ENCODE measurements at places on chromosomes 16 and 17.

- DNase-seq, result no peak
These were observed 7.2 kb upstream of the ADGRG3 start for GRCh38 chr16:57660715-57661463.

DNA sequence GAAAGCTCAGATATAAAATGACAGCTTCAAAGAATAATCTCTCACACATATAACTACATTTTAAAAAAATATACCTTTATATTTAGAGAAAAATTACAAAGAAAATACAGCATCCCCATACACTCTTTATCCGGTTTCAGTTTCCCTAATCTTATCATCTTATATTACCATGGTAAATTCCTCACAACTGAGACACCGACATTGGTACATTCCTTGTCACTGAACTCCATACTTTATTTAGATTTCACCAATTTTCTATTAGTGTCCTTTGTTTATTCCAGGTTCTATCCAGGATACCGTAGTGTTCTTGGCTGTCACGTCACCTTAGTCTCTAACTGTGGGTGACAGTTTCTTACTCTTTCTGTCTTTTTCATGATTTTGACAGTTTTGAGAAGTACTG is 22.0 kb upstream of the ABCA10 start:
- DNase-seq, result no peak

- DNase-seq, result no peak
These were observed 10.6 kb downstream of the ICAM2 start for GRCh38 chr17:64009571-64010402.

GRCh38 chr17:32693194-32693897 is 183.6 kb downstream of the MYO1D start:
- DNase-seq, result peak; percentile 43

DNA sequence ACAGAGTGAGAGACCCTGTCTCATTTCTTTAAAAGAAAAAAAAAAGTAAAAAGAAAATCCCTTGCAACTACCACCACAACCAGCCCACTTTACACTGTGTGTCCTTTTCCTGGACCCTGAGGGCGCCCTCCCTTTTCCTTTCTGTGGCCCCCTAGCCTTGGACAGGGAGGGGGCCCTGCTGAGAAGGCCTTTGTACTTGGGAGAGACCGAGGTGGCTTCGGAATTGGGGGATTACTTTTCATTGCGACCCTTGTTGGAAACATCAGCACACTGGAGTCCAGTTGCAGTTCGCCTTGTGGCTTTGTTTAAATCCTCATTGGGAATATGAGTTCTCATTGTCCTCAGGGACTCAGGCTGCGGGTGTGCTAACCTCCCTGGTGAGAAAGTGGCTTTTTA is 9.4 kb upstream of the DNASE1 start:
- no peak for DNase-seq

DNA sequence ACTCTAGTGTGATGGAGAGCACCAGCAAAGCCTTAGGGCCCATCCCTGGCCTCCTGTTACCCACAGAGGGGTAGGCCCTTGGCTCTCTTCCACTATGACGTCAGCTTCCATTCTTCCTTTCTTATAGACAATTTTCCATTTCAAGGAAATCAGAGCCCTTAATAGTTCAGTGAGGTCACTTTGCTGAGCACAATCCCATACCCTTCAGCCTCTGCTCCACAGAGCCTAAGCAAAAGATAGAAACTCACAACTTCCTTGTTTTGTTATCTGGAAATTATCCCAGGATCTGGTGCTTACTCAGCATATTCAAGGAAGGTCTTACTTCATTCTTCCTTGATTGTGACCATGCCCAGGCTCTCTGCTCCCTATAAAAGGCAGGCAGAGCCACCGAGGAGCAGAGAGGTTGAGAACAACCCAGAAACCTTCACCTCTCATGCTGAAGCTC is at the start of gene CCL8:
CCL8 (plus strand) TSS at position 397 of the 445 bp plus-strand sequence. CDS start 67 bp downstream, outside the sequence.
- DNase-seq, result no peak

GRCh38 chr16:23535901-23536300 is 21.2 kb downstream of the EARS2 start:
- DNase-seq, result no peak

- DNase-seq, result no peak
These were observed 90.6 kb upstream of the FBXO47 start for GRCh38 chr17:39057701-39058206.

- DNase-seq, result no peak
These were observed 51.4 kb upstream of the ENDOV start for GRCh38 chr17:80363518-80364090.

DNA sequence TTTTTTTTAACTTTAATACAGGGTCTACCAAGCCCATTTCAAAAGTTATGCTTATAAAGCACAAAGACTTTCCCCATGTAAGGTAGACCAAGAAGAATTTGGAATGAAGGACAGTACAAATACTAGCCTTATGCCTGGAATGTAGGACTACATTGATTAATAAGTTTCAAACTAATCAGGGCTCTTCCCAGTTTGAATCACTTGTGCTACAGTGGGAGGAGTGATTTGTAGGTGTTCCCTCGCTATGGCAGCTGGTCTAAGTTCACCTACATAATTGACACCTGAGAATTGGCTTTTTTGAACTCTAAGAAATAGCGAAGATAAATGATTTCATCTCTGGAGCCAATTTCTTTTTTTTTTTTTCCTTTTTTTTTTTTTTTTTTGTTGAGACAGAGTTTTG is 18.6 kb downstream of the TMEM238L start:
- no peak for DNase-seq

DNA sequence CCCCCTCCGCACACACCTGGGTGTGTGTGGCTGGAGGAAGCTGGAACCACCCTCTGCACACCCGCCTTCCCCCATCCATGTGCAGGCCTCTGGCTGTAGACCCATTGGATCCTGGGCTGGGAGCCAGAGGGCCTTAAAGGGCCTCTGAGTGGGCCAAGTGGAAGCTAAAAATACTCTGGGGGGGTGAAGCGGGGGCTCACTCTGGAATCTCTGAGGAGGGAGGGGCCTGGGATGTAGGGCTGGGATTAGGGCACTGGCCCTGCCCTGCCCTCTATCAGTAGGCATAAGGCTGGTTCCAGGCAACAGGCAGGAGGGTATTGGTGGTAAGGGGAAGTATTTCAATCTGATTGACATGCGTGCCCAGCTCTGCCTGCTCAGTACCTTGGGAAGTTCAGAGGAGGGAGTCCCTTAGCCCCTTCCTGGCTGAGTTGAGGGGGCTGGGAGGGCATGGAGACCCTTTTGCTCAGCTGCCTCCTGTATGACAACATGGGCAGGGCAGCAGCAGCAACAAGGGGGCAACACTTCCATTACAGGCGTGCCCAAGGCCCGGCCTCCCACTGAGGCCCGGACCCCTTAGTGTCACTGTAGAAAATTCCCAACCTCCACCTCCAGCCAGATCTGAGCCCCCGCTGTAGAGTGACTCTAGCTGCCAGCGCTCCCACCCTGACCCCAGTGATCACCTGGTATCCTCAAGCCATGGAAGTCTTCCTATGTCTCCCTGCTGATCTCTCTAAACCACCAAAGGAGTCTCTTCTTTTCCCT is 5.2 kb downstream of the ITGA3 start:
- DNase-seq, result no peak

GRCh38 chr17:50428831-50429424 is 2.9 kb downstream of the ACSF2 start:
- no peak for DNase-seq

DNA sequence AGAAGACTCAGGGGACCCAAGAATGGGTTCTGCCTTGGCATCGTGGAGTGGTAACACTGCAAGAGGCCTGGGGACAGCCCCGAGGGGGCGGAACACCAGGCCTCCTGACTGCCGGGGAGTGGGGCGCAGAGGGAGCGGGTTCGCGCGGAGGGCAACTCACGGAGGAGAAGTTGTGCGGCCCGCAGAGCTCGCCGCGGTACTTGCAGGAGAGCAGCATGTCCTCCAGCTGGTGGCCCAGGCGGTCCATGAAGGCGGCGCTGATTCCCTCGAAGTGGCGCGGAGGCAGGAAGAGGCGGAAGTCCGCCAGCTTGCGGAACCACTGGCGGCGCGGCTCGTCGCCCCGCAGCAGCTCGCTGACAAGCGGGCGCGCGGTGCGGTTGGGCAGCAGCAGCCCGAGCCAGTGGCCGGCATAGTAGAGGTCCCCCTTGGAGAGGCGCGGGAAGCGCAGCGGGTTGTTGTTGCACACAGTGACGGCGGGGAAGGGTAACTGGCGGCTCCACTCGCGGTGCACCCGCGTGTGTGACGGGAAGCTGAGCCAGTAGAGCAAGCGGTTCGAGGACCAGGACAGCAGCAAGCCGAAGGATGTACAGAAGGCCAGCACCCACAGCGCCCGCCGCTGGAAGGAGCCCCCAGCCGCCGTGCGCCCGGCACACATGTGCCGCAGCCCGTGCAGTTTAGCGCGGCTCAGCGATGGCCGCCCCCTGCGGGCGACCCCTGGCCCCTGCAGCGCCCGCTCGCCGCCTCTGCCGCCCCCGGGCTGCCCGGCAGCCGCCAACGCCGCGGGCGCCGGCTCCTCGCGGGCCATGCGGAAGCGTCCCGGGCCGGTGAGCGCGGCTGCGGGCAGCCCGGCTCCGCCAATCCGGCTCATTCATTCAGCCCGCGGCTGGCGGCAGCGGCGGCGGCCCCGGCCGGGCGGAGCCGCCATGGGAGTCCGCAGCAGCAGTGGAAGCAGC is 1.6 kb downstream of the ASIC2 start:
- no peak for DNase-seq

- no peak for DNase-seq
These were observed 61.4 kb downstream of the AMFR start for GRCh38 chr16:56363781-56364565.

DNA sequence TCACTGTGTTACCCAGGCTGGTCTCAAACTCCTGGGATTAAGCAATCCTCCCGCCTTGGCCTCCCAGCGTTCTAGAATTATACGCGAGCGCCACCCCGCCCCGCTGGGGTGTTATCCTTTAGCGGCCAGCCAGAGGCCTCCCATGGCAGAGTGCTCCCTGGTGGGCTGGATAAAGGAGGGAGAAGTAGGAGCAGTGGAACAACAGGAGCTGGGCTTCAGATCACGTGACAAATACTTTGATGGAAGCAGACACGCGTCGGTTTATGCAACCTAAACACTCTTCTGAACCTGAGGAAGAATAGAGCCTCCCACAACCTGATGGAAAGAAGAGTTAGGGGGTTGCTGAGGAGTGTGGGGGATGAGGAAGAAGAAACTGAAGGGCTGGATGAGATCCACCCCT is 2114.0 kb downstream of the TP53TG3F start:
- DNase-seq, result no peak

GRCh38 chr17:71402661-71403141 is 718.1 kb upstream of the SOX9 start:
- peak; percentile 81 for DNase-seq

DNA sequence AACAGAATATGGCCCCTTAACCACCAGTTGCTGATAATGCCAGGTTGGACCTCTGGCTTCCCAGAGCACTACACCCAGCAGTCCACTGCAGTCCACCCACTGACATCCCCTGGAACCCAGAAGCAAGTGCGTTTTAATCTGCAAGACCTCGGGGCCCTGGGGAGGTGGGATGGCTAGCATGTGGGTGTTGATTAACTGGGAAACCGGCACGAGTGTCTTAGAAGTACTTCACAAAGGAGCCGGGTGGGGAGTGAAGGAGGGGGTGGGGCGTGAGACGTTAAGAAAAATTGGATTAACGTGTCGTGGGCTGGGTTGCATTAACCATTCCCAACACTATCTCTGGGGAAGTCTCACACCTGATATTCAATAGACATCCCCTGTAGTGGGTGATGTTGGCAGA is 6.1 kb upstream of the HIC1 start:
- DNase-seq, result no peak

DNA sequence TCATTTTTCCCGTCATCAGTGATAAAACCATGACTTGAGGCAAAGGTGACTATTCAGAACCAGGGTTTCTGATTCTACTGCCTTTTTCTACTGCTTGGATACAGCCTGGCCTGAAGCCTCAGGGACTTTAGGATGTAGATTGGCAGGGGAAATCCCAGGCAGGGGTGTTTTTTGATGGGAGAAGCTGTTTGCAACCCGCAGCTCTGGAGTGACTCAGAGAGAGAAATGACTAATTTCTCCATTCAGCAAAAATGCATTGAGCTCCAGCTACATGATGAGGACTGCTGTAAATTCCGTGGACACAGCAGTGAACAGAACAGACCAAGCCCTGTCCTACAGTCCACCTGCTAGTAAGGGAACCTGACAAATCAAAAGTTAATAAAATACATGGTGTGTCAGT is 560.6 kb downstream of the CDH13 start:
- no peak for DNase-seq

- DNase-seq, result no peak
These were observed 5.6 kb downstream of the DUS1L start for GRCh38 chr17:82060001-82060380.

DNA sequence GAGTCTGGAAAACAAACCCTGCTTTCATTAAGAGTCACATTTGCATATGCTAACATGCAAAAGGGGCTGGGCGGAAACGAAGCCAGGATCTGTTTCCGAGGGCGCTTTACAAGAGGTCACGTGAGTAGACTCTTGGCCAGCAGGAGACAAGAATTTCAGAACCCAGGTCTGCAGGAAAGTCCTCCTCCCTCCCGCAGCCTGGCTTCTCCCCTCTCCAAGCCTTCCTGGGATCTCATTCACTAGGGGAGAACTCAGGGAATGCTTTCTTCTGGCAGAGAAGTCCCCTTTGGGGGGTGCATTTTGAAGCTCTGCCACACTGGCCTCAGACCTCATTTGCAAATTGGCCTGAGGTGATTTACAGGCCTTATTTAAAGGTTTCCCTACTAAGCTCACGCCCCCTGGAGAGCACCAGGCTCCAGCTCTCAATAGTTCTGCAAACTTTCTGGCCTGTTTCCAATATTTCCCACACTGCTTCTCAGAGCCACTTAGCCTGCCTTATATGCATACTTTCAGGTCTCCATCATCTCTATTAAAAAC is 57.2 kb upstream of the CACNG5 start:
- no peak for DNase-seq

DNA sequence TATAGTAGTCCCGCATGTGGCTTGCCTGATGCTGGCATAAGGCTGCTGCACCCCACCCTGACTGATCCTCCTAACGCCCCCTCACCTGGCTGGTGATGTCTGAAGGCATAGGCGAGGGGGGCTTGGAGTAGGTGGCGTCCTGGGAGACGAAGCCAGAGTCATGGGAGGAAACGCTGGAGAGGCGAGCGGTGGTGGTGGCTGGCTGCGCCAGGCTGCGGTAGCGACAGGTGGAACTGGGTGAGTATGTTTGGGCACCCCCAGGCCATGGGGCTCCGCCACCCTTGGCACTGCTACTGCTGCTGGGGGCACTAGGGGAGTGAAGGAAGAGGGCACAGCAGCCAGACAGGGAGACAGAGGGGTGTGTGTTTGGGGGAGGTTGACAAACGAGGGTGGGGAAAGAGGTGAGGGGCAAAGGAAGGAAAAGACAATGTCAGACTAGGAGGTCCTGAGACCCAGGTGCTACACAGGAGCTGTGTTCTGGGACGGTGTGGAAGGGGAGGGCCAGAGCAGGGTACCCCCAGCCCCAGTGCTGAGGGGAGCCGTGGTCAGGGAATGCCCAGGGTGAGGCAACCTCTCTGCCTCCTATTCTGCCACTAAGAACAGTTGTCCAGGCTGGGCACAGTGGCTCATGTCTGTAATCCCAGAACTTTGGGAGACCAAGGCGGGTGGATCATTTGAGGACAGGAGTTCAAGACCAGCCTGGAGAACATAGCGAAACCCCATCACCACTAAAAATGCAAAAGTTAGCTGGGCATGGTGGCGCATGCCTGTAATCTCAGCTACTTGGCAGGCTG is 11.4 kb downstream of the MTSS2 start:
- no peak for DNase-seq

- no peak for DNase-seq
These were observed 601.4 kb upstream of the SALL1 start for GRCh38 chr16:51752438-51752995.

Data from NCI-H1105 treated with DMSO at 0.1 percent for 48 hours (cell line).